ENCODE measurements at places on chromosomes 5 and 9. TPM values are rescaled to one million over a fixed set of nuclear protein-coding genes. Genes with fewer than 3 reads are reported as not detected.

GRCh38 chr5:55853818-55854217 is 2.7 kb downstream of the IL31RA start:
- DNase-seq = no peak

DNA sequence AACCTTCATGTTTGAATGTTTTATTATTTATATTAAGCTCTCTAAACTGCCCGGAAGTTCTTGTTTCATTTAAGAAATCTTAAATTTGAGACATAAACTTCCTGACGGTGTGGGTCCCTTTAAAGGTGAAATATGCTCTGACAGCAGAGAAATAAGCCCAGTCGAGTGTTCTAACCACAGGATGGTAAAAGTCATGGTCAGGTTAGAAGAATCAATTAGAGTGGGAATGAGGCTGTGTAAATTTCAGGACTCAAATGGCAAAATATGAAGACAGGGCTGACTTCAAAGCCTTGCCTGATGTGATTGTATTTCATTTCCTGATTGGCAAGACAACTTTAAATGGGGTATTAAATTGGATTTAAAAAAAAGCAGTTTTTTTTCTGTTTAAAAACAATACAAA is 432.9 kb upstream of the BRINP1 start:
- DNase-seq = no peak

DNA sequence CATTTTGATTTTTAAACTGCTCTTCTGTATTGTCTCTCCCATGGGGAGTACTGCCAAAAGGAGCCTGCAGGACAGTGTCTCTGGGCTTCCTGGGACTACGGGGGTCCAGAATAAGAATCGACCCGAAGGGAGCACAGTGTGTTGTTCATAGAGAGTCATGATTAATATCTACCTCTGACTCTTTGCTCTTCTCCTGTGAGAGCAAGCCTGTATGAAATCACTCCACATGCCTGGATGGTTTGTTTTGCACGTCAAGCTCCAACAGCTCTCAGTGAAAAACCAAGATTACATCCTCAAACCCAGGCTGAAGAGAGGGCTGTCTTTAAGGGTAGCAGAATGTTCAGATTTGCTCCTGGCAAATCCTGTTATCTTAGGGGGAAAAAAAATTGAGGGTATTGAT is 1860.0 kb upstream of the WWC1 start:
- DNase-seq = no peak

- DNase-seq = no peak
Observed at GRCh38 chr5:126360467-126360866, 62.7 kb upstream of the GRAMD2B start.

GRCh38 chr9:94903961-94904421 is 177.5 kb downstream of the AOPEP start:
- no peak for DNase-seq

Gene F2RL2
- not detected for total RNA-seq

Gene ELOVL7
- total RNA-seq = 0.34 TPM
